ENCODE measurements at places on chromosomes 13 and 19. TPM values are rescaled to one million over a fixed set of nuclear protein-coding genes. Genes with fewer than 3 reads are reported as not detected.

The SLC25A41 gene
- total RNA-seq = 0.14 TPM

The LRRC4B gene
- not detected for total RNA-seq

The ZNF813 gene
- total RNA-seq = 7.1 TPM

The PGLYRP2 gene
- 0.09 TPM for total RNA-seq

The P2RY11 gene
- total RNA-seq = 101 TPM

The DHDH gene
- 2.2 TPM for total RNA-seq

The IGLON5 gene
- total RNA-seq = not detected

The CLIP3 gene
- total RNA-seq = 0.66 TPM

The FZR1 gene
- total RNA-seq = 52.4 TPM

The ZNRF4 gene
- not detected for total RNA-seq

The PIH1D1 gene
- total RNA-seq = 92.9 TPM

The IL4I1 gene
- 6.3 TPM for total RNA-seq

The ATP7B gene
- total RNA-seq = 1.1 TPM

The TPTE2 gene
- 0.16 TPM for total RNA-seq

The ZNF441 gene
- total RNA-seq = 2.8 TPM

The IFNL2 gene
- not detected for total RNA-seq

The SBK3 gene
- not detected for total RNA-seq

The GRAMD1A gene
- 160 TPM for total RNA-seq

The RTBDN gene
- total RNA-seq = not detected

The EFNA2 gene
- total RNA-seq = 0.25 TPM

The PROZ gene
- total RNA-seq = not detected

All from activated naive CD4-positive, alpha-beta T cell treated with anti-CD3 and anti-CD28 coated beads, Interleukin-2, amount 50 U/mL, for 72 hours (primary cell).